ENCODE measurements at places on chromosomes 5 and 9.

GRCh38 chr5:35369965-35370790 is 139.9 kb upstream of the PRLR start:
- DNase-seq = no peak

GRCh38 chr9:22052376-22052945 is 43.4 kb upstream of the CDKN2B start:
- no peak for DNase-seq

GRCh38 chr5:39072925-39073766 is 1.1 kb downstream of the RICTOR start:
- peak; percentile 31 for DNase-seq

- no peak for DNase-seq
These were observed 470.1 kb downstream of the IRX1 start for GRCh38 chr5:4065472-4066320.

- DNase-seq = no peak
These were observed 3.3 kb downstream of the MAT2B start for GRCh38 chr5:163508753-163509152.

GRCh38 chr5:1767524-1768282 is 31.9 kb downstream of the MRPL36 start:
- no peak for DNase-seq

GRCh38 chr5:13653709-13654108 is 290.8 kb downstream of the DNAH5 start:
- no peak for DNase-seq

DNA sequence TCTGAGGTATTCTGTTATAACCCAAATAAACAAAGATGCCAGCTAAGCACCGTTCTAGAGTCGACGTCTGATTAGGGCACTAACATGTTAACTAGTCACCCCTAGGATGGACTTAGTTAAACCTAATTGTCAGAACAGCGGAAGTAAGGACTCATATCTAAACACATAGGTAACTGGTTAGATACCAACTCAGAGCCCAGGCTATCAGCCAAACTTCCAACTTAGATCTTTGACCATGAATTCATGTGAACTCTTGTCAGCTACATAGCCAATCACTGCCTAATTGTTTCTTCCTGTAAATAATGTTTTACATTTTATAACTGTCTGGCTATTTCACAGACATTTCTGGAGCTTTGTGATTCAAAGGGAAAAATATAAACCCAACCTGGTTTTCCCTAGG is 84.3 kb upstream of the DHFR start:
- no peak for DNase-seq

GRCh38 chr5:173496129-173496882 is 120.1 kb downstream of the BOD1 start:
- DNase-seq = no peak

DNA sequence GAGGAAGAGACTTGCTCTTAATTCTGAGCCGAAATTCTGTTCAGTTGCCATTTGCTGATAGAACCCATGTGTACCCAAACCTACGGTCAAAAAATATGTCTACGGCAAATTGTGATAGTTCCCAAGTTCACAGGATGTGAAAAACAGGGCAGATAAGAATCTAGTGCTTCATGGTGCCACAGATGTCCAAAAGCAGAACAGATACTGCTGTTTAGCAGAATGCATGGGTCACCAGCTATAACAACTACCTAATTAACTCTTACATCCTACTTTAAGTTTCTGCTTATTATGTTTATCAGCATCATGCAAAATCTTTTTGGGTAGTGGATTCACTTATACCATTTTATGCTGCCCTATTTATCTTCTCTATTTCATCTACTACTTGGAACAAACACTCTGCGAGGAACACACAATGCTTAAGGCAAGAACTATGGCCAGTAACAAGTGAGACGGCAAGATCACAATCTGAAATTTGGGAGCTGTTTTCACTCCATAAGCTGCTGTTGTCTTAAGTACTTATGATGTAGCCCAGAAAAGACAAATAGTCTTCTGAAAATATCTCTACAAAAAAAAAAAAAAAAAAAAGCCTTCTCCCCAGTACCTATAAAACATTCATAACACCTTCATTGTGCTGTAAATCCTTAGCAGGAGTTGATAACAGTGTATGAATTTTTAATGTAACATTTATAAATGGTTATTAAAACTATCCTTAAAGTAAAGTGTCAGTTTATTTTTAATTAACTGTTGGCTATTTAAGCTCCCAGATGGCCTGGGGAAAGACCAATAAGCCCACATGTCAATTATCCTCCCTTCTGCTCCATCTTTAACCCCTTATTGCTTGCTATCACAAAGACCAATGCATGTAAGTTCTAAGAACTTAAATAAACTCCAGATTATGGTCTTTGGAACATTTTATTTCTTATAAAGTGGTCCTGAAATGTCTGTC is 232.3 kb downstream of the TLR4 start:
- DNase-seq = no peak

DNA sequence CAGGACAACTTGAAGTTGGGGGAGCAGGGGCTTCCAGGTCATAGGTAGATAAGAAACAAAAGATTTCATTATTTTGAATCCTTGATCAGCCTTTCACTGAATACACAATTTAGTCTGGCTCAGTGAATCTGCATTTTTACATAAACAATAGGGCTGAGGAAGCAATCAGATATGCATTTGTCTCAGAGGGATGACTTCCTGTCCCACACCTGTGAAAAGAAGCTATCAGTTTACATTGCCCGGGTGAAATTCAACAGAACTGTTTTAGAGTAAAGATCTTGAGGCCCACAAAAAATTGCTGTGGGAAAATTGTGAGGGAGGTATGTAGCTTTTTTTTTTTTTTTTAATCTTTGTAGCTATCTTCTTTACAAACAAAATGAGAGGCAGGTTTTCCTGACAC is 38.3 kb downstream of the DNAJB5 start:
- DNase-seq = no peak

DNA sequence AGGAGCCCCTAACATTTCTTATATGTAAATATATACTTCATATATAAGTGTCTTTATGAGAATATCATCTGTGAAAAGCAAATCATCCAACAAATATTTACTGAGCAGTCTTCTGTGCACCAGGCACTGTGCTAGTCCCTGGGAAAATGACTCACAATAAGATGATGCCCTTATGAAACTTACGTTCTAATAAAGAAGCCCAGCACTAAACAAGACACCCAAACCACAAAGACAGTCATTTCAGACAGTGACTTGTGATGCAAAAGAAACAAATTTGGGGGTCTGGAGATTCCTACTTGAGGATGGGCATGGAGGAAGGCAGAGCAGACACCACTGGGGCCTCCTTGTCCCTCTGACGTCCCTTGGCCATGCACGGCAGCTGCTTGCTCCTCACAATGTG is 30.6 kb upstream of the PPP1R2B start:
- no peak for DNase-seq

DNA sequence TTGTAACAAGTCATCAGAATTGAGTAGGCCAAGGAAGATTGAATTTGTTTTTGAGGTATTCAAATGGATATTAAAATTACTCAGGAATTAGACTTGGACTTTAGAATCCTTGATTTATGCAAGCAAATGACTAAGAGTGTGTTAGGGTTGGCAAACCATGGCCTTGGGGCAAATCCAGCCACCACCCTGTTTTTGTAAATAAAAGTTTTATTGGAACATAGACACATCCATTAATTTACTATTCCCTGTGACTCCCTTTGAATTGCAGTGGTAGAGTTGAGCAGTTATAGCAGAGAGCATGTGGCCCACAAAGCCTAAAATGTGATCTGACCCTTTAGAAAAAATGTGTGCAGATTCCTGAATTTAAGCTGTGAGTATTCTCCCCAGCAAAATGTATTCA is 115.6 kb downstream of the WDR70 start:
- DNase-seq = no peak
